SK-MEL-5 (cell line): ENCODE measurements at places on chromosomes 3 and 15. TPM values are rescaled to one million over a fixed set of nuclear protein-coding genes. Genes with fewer than 3 reads are reported as not detected.
A peak's percentile ranks its signal among the peaks of the same experiment; 100 is the strongest.

The DTWD1 gene
- 20.5 and 29.6 TPM in 2 replicates for total RNA-seq

The CCR3 gene
- total RNA-seq = not detected in 2 replicates

The PAQR9 gene
- total RNA-seq = 0.05 and 0.08 TPM in 2 replicates

The ACSBG1 gene
- 2.4 and 5.5 TPM in 2 replicates for total RNA-seq

The CLDN1 gene
- total RNA-seq = 42.9 and 44.3 TPM in 2 replicates

The GOLGA6L10 gene
- 0.08 and 0.18 TPM in 2 replicates for total RNA-seq

The WDR53 gene
- 6.6 and 7.1 TPM in 2 replicates for total RNA-seq

The CD80 gene
- not detected in 2 replicates for total RNA-seq

The SEMA3G gene
- 0.40 and 0.43 TPM in 2 replicates for total RNA-seq

The IQCH gene
- 4.3 and 4.6 TPM in 2 replicates for total RNA-seq

- no peak for DNase-seq
Measured at GRCh38 chr3:136908297-136908696, 46.3 kb downstream of the NCK1 start.

DNA sequence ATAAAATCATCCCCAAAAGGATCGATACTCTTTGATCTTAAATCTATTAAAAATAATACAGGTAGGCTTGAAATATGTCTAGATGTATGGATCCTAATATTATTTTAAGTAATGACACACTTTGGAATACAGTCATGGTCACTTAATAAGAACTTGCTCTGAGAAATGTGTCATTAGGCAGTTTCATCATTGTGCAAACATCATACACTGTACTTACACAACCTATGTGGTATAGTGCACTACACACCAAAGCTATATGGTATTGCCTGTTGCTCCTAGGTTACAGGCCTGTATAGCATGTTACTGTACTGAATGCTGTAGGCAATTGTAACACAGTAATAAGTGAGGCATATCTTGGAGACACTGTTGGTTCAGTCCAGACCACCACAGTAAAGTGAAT, 307.1 kb downstream of the RAP2B start:
- DNase-seq = no peak

DNA sequence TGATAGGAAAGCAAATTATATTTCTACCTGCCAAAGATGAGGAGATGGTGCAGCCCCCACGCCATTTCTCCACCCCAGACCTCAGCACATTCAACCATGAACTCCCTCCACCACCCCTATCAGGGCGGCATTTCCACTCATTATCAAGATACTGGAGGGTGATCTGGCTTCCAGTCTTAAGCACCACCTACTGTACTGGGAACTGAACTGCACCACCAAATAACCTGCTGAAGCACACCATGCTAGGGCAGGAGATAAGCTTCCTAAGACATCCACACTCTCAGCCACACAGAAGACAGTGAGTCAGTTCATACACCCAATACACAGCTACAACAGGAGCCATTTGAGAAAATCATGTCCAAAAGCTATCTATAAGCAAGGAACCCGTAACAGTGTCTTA, 98.8 kb downstream of the FGF7 start:
- DNase-seq = peak; percentile 76

- no peak for DNase-seq
Measured at GRCh38 chr15:34271493-34271892, 46.7 kb downstream of the EMC4 start.

DNA sequence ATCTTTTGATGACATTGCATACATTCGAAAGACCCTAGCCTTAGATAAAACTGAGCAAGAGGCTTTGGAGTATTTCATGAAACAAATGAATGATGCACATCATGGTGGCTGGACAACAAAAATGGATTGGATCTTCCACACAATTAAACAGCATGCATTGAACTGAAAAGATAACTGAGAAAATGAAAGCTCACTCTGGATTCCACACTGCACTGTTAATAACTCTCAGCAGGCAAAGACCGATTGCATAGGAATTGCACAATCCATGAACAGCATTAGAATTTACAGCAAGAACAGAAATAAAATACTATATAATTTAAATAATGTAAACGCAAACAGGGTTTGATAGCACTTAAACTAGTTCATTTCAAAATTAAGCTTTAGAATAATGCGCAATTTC, 16.7 kb downstream of the KCNMB3 start:
- DNase-seq = no peak

DNA sequence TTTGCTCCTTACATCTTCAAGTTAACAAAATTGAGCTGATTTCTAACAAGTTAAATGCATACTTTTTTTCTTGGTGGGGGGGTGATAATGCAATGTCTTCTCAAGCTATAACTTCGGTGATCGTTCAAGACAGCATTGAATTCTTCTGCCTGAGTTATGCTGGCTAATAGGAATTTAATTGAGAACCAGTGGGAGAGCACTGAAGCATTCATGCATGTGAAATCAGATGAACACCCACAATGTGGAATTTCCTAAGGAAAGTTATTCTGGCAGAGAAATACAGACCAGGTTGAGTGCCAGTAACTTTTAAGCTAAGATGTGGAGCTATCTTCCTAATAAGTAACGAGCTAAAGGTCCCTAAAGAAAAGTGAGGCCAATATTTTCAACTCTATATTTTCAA, 3.0 kb downstream of the SPATA16 start:
- no peak for DNase-seq

DNA sequence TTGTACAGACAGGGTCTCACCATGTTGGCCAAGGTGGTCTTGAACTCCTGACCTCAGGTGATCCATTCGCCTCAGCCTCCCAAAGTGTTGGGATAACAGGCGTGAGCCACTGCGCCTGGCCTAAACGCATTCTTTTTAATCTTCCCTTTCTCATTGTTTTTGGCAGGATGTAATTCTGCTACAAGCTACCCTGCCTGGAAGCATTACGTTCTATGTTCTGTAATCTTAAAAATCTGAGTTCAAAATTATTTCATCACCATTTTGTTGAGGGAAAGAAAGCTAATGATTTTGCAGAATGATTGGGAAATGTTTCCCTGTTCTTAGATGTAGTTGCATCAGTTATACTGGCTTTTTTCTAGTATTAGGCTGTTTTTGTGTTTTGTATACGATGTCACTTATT, 71.5 kb downstream of the RGMA start:
- no peak for DNase-seq

DNA sequence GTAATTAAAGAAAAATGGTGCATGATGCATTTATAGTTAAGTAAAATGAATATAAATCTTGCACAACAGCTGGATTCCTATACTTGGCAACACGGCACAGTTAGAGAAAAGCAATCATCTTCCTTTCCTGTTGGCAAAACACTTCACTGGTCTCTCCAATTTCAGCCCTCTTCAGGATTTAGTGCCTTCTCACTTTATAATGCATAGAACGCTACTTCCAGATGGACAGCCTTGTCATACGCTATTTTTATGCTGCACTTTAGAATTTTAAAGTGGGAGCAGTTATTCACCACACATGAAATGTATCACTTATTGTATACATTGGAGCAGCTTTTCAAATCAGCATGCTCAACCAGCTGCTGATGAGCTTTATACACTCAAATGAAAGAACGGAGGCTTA, 194.4 kb upstream of the GBE1 start:
- DNase-seq = no peak
